ENCODE measurements at places on chromosomes 16 and 17.

- no peak for DNase-seq
Measured at GRCh38 chr16:54540525-54541180, 254.1 kb upstream of the IRX3 start.

GRCh38 chr16:50025537-50025931 lies 509 bp downstream of the CNEP1R1 start:
- DNase-seq = no peak

DNA sequence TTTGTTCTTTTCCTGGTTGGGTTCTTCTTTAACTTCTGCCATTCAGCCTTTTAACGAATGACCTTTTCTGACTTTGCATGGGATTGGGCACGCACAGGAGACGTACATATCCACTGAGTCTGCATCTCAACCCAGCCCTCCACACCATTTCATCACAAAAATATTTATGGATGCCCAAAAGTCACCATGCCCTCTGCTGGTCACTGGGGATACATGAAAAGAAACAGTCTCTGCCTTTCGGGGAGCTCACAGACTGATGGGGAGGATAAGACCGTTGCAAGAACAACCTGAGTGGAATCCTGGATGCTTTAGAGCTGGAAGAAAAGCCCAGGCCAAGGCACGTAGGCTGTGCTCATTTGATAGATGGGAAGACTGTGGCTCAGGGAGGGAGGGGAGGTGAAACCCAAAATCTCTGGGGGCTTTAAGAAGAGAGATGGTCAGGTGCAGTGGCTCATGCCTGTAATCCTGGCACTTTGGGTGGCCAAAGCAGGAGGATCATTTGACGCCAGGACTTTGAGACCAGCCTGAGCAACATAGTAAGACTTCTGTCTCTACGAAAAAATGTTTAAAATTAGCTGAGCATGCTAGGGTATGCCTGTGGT lies 7.9 kb upstream of the MT2A start:
- DNase-seq = no peak

DNA sequence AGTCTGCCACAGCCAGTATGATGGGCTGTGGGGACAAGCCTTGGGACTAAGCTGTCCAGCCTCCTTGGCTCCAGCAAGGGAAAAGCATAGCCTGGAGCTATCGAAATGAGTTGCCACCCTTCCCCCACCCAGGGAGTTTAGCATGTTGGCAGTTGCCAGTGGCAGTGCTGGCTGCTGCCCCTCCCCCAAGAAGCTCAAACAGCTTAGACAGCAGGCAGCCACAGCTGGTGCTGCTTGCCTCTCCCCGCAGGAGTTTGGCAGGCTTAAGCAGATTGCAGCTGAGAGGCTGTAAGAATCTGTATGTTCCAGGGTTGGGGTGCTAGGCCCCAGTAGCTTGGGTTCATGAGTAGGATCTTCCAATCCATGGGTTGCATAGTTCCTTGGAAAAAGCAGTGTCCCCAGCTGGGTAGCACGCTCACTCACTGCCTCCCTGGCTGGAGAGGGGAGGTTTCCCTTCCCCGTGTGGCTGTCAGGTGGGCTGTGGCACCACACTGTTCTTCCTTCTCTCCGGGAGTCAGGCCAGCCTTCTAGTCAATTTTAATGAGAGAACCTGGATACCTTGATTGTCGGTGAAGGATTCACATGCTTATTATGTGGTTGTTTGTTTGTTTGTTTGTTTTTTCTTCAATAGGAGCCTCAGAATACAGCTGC lies 506.1 kb downstream of the CDH11 start:
- DNase-seq = no peak

DNA sequence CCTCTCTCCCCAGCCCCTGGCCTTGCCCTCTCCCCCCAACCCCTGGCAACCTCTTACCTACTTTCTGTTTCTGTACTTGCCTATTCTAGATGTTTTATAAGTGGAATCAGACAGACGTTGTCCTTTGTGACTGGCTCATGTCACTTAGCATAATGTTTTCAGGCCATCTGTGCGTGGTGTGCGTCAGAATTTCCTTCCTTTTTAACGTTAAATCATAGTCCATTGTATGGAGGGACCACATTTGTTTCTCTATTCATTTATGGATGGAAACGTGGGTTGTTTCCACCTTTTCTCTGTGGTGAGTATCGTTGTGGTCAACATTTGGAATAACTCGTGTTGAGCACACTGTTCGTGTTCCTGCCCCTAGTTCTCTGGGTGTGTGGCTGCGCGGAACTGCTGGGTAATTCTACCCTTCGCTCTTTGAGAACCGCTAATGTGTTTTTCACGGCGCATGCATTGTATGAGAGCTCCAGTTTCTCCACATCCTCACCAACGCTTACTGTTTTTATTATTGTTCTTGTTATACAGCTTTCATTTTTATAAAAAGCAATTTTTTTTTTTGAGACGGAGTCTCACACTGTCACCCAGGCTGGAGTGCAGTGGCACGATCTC lies 26.3 kb downstream of the ACTG1 start:
- no peak for DNase-seq

DNA sequence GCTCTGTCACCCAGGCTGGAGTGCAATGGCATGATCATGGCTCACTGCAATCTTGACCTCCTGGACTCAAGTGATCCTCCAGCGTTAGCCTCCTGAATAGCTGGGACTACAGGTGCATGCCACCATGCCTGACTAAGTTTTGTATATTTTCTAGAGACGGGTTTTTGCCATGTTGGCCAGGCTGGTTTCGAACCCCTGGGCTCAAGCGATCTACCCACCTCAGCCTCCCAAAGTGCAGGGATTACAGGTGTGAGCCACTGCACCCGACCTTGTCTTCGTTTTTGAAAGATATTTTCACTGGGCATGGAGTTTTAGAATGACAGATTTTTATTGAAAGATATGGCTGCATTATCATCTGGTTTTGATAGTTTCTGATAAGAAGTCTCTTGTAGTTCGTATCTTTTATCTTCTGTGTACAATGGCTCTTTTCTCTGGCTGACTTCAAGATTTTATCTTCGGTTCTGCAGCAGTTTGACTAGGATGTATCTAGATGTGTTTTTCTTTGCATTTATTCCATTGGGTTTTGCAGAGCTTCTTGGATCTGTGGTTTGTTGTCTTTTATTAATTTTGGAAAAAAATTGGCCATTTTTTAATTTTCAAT lies 14.6 kb downstream of the ADGRG5 start:
- no peak for DNase-seq

GRCh38 chr16:68492543-68493411 lies 44.5 kb upstream of the SMPD3 start:
- no peak for DNase-seq

- peak; percentile 76 for DNase-seq
Measured at GRCh38 chr17:28896884-28897768, at the start of gene FLOT2. Gene FLOT2 (minus strand): TSS chr17:28897733. CDS start chr17:28897574, 159 bp downstream.

GRCh38 chr16:63066552-63066951 lies 1030.3 kb upstream of the CDH8 start:
- DNase-seq = no peak

DNA sequence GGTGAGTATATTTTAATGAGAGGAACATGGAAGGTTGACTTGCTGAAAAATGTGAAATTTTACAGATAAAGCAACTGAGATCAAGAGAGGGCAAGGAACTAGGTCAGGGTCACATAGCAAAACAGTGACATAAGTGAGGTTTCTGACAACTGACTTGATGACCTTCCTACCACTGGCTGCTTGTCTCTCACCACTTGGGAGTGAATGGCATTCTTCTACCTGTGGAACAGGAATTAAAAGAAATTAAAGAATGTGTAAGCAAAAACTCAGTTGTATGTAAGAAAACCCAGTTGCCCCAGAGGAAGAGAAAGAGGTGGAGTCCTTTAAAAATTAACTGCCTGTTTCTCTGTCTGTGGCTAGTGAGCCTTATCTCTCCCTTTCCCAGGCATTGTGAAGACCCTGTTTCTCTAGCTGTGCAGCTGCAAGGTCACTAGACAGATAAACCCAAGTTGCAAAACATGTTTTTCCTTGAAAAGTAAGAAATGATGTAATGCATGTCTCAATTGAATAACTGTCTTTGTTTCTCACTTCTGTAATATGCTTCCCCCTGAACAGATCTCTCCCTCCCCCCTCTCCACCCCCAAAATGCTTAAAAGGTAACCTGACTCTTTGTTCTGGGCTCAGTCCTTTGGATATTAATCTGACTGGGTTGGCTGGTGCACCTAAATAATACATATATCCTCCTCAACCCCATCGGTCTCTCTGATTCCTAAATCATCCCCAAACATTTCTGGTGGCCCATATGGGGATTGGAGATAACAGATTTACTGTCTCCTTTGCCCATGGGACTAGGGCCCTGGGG lies 23.4 kb downstream of the ACSM1 start:
- no peak for DNase-seq

GRCh38 chr16:30481381-30481780 lies 8.8 kb downstream of the ITGAL start:
- no peak for DNase-seq

DNA sequence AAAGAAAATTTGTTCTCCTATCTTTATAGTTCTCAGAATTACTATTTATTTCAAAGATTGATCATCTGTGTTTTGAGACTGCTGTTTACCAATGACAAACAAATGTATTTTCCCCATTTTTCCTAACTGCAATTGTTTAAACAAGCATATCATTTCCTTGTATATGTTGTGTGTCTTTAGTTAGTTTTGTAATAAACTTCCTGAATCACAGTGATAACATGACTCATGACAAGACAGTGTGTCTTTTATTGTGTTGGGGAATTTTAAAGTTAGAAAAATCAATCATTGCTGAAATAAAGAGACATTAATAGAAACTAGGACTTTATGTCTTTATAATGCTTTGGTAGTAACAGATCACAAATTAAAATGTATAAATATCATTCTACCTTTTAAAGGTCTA lies 348.5 kb downstream of the KCNJ2 start:
- no peak for DNase-seq

DNA sequence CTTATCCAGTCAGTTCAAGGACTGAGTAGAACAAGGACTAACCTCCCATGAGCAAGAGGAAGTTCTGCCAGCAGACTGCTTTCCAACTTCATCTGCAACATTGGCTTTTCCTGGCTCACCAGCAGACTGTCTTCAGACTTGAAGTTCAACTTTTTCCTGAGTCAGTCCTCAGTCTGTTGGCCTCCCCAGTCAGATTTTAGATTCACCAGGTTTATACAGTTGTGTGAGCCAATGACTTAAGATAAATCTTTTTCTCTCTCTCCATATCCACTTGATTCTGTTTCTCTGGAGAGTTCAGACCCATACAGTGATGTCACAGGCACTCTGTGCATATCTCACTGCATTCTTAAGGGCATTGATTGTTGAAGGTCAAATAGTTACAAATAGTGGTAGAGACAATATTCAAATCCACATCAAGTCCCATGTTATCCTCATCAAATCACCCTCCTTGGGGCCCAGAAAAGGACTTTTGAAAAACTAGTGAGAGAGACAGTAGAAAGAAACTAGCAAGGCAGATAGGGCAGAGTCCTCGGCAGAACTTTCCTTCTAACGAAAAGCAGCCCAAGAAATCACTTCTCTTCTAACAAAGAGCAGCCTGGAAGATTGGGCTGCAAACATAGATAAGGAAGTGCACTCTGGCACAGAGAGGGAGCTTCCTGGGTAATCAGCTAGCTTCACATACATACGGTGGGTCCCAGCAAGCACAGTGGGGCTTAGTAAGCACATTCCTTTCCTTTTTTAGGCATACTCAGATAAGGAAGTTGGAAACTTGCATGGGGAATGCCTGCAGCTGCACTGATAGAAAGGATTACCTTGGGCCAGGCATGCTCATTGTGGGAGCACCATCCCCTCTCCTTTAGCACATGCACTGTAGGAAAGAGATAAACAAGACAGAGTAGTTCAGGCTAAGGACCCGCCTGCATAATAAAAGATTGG lies 132.3 kb upstream of the FAM20A start:
- DNase-seq = no peak

GRCh38 chr17:49986396-49987289 lies 8.4 kb downstream of the DLX3 start:
- no peak for DNase-seq

GRCh38 chr17:68397108-68397536 lies 60.2 kb downstream of the WIPI1 start:
- DNase-seq = no peak

- peak; percentile 31 for DNase-seq
Measured at GRCh38 chr16:2776500-2777139, 460 bp downstream of the ELOB start.

GRCh38 chr16:8175411-8175810 lies 414.9 kb downstream of the TMEM114 start:
- no peak for DNase-seq

DNA sequence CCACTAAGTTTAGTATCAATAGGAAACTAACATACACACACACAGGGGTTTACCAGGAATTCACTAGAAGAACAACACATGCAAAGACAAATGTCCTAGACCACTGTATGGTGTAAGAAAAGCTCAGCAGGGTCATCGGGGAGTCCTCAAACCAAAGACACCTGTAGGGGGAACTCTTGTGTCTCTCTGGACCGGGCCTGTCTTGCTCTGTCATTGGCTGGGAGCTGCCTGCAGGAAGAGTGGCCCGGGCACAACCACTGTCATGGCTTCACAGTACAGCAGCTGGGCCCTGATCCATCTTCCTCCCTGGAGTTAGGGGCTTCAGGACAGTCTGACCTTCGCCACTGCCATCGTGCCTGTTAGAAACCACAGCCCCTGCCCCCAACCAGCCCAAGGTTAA lies 263.6 kb upstream of the DYNLRB2 start:
- no peak for DNase-seq

DNA sequence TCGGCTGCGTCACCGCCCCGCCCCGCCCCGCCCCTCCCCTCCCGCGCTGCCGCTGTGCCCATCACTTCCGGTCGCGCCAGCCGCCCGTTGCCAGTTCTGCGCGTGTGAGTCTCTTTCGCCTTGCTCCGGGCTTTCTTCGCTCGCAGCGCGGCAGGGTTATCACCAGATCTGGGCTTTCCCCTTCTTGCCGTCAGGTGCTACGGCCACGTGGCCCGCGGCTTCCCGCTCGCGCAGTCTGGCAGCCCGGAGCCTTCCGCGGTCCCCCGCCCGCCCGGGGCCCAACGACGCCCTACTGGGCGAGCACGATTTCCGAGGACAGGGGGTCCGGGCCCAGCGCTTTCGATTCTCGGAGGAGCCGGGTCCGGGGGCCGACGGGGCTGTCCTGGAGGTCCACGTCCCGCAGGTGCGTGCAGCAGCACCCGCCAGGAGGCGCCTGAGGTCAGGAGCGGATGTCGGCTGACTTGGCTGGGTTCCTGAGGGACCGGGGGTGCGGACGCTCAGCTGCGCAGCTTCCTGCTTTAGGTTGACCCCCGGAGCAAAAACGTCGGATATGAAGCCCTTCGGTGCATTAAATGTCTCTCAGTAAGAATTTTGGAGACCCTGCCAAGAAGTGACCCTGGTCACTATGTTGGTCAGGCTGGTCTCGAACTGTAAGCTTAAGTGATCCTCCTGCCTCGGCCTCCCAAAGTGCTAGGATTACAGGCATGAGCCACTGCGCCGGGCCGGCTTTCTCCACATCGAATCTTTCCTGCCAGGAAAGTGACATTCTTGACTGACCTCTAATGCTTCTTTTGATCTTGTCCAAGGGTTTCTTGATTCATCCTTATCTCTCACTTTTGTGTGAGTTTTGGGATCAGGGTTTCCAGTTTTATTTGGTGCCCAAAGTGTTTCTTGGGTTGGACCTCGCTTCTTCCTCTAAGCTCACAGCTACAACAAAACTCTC lies at the start of gene METTL23:
METTL23 (plus strand) TSS at position 64 of the 943 bp plus-strand sequence. CDS start 2,872 bp downstream, outside the sequence.
- DNase-seq = peak; percentile 83

- no peak for DNase-seq
Measured at GRCh38 chr16:85665929-85666328, 22.8 kb downstream of the GINS2 start.
